Stimulated activated CD4-positive, alpha-beta T cell treated with anti-CD3 and anti-CD28 coated beads, TNF-alpha, amount 100 ng/mL, for 1 hour (primary cell): ENCODE measurements at places on chromosomes 13 and 19.

GRCh38 chr19:43286786-43287185 is 17.5 kb upstream of the PSG9 start:
- no peak for DNase-seq

GRCh38 chr13:60001889-60002288 is 161.8 kb downstream of the DIAPH3 start:
- DNase-seq, result no peak

DNA sequence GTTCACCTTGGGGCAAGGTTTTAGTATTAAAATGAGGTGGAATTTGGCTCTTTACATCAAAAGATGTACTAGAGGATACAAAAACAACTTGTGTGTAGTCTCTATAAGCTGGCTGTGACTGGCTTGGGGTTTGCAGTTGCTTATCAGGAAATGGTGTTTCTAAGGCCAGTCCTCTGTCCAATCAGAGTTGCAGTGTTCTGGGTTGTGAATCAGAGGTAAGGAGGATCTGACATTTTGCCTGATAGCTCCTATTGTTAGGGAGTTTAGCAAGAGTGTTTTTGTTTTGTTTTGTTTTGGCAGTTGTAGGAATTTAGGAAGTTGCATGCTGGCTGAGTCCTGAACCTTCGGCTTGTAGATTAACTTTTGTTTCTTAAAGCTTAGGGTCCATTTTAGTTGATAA is 20.1 kb upstream of the ESD start:
- DNase-seq, result no peak

- no peak for DNase-seq
These were observed 44.1 kb downstream of the SLAIN1 start for GRCh38 chr13:77741597-77741972.

- DNase-seq, result no peak
These were observed 17.6 kb downstream of the FOXO1 start for GRCh38 chr13:40648841-40649240.

- DNase-seq, result no peak
These were observed 3.8 kb downstream of the APC2 start for GRCh38 chr19:1453525-1454364.

DNA sequence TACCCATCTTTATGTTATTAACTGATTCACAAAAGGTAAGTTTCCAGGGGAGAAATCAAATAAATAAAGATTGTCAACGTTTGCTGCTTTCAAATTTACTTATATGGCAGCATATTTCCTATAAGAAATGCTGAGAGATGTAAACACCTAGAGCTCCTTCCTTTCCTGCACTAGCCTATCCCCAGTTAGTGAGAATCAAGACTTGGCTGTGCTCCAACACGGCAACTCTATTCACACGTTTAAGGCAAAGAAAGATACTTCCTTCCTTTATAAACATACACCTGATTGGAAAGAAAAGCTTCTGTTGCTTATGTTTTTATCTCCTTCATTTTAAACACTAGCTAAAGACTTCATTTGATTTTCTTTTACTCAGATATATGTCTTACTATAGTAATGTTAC is 107.0 kb downstream of the PCDH9 start:
- no peak for DNase-seq

DNA sequence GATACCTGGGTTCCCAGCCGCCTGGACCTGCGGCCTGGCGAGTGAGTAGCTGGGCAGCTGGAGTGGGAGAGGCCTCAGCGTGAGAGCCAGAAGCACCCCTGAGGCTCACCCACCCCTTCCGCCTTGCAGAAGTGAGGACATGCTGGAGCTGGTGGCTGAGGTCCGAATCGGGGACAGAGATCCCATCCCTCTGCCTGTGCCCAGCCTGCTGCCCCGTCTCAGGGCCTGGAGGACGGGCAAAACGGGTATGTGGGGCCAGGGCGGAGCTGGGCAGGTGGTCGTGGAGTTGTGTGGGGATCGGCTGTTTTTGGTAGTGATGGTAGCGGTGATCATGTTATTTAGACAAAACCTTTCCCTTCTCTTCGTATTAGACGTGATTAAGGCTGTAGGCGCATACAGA is 4.6 kb downstream of the SCAF1 start:
- no peak for DNase-seq

DNA sequence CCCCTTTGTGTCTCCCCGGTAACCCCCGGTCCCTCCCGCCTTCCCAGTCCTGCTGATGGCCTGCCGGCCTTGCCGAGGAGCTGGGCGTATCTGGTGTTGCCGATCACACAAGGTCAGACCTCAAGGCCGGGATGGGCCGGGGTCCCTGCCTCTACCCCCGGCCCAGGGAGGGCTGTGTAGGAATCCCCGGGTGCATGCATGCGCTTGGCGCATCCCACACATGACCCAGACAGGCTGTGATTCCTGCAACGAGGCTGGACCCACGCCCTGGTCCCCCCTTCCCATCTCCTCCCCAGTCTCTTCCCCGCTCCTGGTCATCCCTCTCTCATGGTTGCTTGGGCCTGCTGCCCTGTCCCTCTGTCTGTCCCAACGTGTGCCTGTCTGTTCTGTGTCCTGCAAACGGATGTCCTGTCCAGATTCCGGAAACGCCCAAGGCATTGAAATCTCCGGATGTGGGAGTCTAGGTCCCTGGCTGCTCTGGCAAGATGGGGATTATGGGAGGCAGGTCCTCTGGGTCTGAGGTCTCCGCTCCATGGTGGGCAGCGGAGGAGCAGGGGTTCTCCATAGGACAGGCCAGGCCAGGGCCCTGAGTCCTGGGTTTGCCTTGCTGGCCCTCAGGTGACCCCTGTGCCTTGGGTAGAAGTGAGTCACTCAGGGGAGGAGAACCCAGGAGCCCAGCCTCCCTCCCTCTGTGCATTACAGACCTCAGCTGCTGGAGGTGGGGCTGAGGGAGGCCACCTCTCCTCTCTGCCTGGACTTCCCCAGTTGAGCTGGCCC is 1.6 kb downstream of the PKN1 start:
- no peak for DNase-seq

DNA sequence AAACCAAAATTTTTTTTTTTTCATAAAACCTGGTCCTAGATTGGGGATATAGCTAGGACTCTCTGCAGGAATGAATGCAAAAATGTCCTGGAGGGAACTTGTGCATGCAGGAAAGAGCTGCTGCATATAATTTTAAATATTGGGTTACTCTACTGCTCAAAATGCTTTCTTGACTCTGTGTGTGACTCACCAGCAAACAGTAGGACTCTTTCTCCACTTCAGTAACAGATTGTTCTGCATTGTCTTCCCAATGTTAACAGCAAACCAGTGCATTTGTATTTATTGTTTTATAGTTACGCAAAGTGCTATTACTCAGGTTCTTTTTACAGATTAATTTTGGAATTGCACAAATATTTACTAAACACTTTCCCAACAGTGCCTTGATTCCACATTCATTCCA is 163.7 kb upstream of the KL start:
- DNase-seq, result no peak

DNA sequence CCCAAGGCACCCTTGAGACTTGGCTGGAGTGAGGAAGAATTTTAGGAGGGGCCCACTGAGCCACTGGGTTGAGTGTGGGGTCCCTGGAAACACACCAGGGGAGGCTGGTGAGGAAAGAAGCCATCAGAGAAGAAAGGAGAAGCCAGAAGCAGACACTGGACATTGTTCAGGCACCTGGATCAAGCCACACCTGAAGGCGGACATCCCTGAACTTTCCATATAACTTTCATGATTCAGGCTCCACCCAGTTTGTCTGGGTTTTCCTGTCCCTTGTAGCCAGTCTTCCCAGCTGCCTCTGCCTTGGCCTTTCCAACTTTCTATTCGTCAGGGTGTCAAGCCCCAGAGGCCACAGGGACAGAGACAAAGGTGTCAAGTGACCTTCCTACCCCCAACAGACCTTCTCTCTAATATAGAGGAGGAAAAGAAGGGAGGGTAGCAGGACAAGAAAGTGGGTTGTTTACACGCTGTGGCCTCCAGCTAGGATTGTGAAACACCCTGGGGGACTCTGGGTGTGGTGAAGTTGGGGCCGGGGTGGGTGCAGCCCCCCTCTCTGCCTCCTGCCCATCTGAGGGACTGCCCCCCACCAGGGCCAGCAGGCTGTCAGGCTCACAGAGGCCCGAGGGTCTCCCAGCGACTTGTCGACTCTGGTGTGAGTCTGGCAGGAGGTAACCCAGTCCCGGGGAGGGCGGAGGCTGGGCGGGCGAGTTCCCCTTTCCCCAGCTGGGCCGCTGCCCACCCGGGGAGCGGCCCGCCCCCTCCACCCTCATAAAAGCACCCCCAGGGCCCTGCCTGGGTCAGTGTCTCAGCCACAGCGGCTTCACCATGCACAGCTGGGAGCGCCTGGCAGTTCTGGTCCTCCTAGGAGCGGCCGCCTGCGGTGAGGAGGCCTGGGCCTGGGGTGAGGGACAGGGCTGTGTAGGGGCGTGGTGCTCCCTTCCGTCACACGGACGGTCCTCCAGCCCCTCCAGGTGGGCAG is at the start of gene CFD:
TSS of gene CFD (plus strand) at position 797 of the 976 bp plus-strand sequence. CDS start at position 823, 26 bp downstream.
- no peak for DNase-seq

DNA sequence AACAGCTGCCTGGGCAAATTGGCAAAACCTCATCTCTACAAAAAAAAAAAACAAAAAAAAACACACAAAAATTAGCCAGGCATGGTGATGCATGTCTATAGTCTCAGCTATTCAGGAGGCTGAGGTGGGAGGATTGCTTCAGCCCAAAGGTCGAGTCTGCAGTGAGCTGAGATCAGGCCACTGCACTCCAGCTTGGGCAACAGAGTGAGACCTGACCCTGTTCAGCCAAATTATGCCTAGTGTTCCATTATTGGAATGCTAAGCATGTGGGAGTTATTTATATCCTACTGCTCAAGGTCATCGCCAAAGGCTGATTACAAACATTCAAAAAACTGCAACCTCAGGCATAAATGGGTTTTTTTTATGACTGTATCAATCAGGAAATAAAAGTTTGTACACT is 1251.0 kb upstream of the PCDH9 start:
- DNase-seq, result no peak

DNA sequence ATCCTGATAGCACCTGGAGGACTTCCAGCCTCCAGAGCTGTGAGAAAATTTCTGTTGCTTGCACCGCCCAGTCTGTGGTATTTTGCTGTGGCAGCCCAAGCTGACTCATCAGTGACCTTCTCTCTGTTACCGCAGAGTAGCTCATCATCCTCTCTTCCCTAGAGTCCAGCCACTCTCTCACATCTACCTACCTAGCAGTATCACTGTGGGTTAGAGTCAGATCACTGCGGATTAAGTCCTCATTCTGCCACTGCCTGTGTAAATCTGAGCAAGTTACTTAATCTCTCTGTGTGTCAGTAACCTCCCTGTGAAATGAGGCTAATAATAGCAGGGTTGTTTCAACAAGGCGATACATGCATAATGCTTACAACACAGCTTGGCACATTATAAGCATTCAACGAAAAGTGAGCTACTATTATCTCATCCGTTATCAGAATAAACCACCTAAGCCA is 40.3 kb upstream of the USPL1 start:
- DNase-seq, result no peak

DNA sequence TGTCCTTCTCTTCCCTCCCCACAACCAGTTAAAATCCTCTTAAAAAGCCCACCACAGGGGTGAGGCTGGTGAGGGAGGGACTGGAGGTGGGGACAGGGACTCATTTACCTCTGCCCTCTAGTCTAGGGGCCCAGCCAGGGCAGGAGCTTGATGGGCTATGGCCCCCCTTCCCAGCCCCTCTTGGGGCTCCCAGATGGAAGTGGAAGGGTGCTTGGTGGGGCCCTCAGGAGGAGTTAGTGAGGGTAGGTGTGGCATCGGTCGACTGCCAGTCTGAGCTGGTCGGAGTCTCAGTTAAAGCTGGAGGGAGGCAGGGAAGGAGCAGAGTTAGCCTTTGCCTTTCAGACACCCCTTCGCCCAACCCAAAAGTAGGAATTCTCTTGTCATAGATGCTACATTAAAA is 10.5 kb downstream of the ZNF526 start:
- no peak for DNase-seq

DNA sequence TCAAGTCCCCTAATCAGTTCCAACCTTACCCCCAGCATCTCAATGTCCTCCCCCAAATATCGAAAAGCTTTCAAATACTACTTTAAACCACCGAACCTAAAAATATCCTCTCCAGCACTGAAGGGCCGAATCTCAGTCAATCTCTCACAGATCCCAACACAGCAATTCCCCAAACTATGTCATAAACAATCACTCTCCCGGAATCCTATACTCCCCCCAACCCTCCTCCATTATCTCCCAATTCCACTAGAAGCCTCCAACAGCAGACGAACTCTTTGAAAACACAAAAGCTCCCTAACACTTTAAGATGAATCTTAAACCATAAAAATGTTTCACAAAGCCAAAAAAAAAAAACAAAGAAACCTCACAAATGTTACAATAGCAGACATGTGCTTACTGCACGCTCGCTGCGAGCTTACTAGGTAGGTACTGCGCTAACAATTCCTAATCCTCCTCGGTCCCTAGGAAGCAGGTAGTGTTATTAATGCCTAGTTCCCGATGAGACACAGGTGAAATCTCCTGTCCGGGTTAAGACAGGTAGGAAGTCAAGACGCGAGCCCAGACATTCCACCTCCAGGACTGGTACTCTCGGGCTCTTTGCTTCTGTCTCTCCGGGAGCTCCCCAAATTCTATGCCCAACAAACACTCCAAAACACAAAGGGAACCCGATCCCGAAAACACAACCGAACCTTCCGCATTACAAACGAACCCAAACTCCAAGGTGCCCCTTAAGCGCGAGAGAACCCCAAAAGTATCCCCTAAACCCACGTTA is 14.2 kb downstream of the FBXO46 start:
- no peak for DNase-seq

- DNase-seq, result no peak
These were observed 518 bp downstream of the KLF2 start for GRCh38 chr19:16325161-16325527.

DNA sequence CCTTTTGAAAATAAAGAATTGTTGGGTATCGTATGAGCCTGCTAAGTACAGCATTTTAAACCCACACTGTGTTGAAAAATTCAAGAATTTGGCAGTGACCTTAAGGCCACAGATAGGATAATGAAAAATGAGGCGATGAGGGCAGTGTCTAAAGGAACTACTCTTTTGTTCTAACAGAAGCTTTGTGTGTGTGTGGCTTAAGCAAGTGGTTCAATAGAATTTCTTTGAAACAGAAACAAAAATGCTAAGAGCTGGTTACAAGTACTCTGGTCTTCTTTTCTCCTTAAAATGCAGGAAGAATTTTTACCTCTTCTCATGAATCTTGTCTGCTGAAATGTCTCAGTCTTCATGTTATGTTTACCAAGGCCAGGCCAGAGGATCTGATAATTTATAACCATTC is 279.5 kb downstream of the ZNF536 start:
- no peak for DNase-seq

GRCh38 chr13:114078461-114079451 is 53.7 kb downstream of the RASA3 start:
- no peak for DNase-seq

- no peak for DNase-seq
These were observed 83.6 kb downstream of the ZNF486 start for GRCh38 chr19:20250627-20251026.

GRCh38 chr19:13718733-13719132 is 45.6 kb upstream of the MRI1 start:
- no peak for DNase-seq

- DNase-seq, result no peak
These were observed 2711.5 kb upstream of the PCDH20 start for GRCh38 chr13:64127192-64127591.

GRCh38 chr13:93220073-93220472 is 6.5 kb upstream of the GPC6 start:
- no peak for DNase-seq
